ENCODE measurements at places on chromosomes 5 and 9.

- no peak for DNase-seq
These were observed 21.5 kb downstream of the SNCAIP start for GRCh38 chr5:122333564-122333963.

DNA sequence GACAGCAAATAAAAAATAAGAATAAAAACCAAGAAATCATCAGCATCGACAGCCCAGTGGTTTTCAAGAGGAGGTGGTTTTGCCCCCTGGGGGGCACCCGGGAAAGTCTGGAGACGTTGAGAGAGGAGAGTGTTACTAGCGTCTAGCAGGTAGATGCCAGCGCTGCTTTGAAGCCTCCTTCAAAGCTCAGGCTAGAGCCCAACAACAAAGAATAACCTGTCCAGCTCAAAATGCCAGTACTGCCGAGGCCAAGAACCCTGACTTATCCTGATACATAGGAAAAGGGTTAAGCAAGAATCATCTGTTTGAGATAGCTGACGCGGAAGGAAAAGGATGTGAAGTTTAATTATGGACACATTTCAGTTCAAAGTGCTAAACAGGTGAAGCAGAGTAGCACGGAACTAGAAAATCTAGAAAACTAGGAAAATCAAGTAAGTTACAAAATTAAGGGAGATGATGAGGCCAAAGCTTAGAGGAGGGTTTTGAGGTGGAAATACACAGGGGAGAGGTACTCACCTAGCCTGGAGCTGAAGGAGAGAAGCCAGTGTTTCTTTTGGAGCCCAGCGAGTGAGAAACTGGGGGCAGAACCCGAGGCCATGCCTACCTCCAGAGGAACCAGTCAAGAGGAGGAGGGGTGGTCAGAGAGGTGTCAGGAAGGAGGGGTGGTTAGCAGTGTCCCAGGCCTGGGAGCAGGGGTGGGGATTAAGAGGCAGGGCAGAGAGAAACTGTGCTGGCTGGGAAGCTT, 121.0 kb upstream of the RETREG1 start:
- no peak for DNase-seq

DNA sequence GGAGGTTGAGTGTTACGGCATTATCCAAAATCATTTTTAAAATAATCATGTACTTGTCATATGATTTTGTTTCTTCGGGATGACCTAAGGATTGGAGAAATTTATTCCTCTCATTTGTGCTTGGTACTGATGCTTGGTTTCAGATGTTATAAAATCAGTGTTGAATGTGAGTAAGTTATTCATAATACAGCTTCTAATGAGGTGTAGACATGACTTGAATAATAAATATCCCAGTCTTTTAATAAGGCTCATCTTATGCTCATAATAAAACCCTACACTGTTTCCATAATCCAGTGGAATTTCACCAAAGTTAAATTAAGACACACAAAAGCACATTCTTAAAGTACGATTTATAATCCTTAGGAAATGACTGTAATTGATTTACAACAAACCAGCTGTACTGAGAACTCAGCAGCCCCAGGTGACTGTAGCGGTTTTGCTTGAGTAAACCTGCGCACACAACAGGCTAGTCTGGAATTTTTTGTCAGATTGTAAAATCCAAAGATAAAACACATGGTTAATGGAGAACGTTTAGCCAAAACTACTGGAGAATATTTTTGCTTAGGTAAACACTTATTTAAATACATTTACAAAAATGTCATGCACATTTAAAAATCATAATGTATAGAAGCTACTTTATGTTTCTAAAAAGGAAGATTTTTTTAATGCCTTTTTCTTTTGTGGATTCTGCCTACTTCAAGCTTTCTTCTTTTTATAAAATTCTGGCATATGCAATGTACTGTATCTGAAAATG, 609.8 kb upstream of the GRAMD2B start:
- DNase-seq: no peak

DNA sequence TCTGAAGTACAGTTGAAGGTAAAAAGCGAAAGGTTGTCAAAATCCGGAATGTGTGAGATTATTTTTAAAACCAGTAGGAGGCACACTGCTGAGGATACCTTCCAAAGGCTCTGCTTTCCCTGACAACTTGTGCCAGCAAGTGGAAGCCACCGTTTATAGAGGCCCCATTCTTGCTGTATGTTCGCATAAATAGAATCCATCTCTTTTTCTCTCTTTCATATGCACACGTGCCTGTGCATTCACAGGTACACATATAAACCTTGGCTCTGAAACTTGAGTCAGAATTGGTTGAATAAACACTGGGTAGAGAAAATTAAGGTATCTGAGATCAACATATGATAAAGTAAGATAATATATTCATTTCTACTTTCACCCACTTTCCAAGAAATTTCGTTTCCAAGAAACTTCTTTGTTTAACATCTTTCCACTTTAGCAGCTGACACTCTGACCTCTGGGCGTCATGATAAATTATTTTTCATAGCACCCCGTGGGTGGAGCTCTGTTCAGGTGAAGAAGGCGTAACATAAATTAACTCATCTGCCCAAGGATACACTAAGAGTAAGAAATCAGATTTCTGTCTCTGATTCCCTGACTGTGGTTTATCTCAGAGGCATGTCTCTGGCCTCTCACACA, 63.7 kb upstream of the RICTOR start:
- no peak for DNase-seq

- DNase-seq: no peak
These were observed 140.5 kb downstream of the SNX18 start for GRCh38 chr5:54658010-54658409.

Data from cerebellum (tissue), 4 donors.